ENCODE measurements at places on chromosomes 2 and 18.

DNA sequence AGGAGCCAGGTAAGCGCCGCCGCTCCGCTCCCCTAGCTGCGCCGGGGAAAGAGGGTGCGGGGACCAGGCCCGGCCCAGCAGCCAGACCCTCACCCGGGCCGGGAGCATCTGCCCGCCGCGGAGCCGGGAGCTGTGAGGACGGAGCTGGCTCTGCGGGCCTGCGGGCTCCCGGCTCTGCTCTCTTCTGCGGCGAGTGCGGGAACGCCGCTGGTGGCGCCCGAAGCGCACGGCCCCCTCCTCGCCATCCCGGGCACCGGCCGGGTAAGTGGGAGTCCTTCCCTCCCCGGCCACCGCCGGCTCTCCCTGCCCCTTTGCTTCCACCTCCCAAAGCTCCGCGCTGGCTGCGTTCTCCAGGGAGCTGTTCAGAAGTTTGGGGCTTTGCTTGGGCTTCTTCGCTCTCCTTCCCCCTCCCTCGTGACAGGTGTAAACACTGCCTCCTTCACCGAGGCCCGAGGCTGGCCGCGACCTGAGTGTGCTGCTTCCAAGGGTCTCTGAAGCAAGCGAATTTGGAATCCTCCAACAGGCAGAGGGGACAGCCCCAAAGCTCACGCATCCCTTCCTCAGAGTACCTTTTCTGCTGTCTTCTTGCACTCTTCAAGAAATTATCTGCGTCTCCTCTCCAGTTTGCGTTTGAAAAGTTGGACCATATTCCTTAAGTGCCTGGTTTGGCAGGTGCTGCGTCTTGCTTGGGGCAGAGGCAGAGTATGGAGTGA lies 632 bp downstream of the AFTPH start:
- no peak for DNase-seq

DNA sequence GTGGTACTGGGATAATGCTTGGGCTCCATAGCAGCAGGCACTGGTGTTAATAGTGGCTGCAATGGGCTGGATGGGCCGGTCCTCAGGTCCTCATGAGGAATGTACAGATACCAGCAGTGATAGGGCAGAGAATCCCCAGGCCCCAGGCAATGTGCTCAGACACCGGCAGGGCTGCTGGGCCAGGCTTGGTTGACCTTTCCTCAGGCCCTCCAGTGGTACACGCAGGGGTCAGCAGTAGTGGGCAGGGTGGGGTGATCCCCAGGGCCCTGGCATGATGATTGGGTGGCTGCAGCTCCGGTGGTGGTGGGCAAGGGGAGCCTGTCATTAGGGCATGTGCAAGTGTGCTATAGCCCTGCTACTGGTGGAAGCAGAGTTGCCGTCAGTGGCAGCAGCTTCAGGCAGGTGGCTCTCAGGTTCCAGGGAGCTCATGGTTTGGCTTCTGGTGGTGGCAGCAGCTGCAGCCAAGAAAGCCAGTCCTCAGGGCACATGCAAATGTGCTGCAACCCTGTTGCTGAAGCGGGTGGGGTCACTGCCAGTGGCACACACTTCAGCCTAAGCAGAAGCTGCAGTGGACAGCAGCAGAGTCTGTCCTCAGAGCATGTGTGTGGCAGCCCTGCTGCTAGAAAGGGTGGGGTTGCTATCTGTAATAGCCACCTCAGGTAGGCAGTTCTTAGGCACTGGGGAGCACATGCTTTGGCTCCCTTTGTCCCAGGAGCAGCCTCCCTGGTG lies 56.8 kb downstream of the CCNT2 start:
- no peak for DNase-seq

- DNase-seq: no peak
Measured at GRCh38 chr2:241354668-241355658, 1.1 kb upstream of the FARP2 start.

DNA sequence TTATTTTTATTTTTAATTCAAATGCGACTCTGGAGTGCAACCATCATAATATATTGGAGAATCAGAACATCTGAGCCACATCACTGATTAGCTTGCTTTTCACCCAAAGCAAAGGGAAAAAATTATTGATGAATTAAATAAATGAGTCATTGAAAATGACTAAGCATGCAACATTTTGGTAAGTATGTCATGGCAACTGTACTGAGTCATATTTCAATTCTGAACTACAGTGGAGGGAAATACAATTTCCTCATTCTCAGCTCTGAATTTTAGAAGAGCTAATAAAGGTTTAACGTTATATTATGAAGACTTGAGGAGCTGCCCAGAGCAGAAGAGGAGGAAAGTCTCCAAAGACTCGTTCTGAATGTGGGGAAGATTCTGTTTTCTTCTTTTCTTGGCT lies 89.6 kb upstream of the CCDC68 start:
- no peak for DNase-seq

DNA sequence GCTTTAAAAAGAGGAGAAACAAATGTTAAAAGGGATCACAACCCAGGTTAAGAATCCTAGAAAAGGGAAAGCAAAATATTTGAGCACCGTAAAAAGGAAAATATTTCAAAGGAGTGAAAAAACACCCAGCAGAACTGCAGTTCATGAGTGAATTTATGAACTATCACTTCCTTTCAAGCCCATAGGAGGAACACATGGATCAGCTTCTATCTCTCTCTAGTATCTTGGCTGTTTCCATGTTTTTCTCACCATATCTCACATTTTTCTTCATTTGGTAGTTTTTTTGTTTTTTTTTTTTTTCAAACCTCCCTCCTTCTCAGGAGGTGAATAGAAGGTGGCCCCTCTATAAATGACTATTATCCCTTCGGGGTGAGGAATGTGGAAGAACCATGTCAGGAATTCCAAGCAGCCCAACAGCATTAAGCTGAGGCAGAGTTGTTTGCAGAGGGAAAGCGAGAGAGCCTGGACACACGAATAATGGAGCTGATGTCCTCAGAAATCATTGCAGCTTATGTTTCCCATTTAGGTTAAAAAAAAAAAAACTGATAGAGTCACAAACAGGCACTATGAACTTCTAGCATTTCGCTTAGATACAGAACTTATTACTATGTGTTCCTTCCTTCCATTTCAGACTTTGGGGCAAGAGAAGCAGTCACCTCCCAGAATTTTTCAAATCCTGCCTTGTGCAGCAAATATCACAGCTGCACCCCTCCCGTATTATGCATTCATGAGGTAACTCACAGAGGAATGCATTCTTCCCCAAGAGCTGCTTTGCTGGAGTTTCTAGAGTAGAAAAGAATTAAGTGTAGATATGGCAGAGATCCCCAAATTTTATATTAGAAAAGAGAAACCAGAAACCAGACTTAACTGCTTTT lies 315.6 kb downstream of the IRS1 start:
- DNase-seq: no peak

GRCh38 chr2:228649447-228649846 lies 468.0 kb upstream of the SPHKAP start:
- no peak for DNase-seq

DNA sequence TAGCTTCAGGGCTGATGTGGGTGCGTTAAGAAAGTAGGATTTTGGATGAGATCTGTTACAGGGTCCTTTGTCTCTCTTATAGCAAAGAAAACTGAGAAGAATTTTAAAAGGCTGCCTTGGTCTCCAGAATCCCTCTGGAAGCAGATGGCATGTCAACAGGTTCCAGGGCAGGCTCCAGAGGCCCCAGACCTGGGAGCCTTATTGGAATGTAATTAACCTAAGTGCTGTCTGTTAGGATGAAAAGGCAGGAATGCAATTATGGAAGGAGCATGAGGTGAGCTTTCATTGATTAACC lies 97.2 kb upstream of the PKDCC start:
- DNase-seq: no peak

GRCh38 chr2:178829299-178829960 lies 22.2 kb upstream of the TTN start:
- DNase-seq: no peak

GRCh38 chr2:69704446-69704845 lies 37.5 kb upstream of the ANXA4 start:
- no peak for DNase-seq

DNA sequence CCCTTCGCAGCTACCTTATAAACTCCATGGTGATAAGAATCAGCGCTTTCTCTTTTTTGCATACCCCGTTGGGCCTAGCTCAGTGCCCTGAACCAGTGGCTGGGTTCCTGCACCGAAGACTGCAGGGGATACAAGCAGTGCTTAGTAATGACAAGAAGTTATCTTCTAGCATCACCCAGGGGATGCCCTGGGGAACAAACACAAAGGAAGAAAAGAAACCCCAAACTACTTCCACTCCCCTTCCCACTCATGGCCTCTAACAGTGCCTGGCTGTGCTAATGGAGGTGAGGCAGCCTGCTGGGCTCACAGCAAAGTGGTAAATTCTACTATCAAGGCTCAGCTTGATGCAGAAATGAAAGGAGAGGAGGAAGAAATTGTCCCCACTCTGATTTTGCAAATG lies 314.7 kb downstream of the TXNL1 start:
- DNase-seq: no peak

All from GM12864 (cell line).